ENCODE measurements at places on chromosomes 3 and 15.

- no peak for DNase-seq
Observed at GRCh38 chr3:35733341-35733740, 94.0 kb downstream of the ARPP21 start.

DNA sequence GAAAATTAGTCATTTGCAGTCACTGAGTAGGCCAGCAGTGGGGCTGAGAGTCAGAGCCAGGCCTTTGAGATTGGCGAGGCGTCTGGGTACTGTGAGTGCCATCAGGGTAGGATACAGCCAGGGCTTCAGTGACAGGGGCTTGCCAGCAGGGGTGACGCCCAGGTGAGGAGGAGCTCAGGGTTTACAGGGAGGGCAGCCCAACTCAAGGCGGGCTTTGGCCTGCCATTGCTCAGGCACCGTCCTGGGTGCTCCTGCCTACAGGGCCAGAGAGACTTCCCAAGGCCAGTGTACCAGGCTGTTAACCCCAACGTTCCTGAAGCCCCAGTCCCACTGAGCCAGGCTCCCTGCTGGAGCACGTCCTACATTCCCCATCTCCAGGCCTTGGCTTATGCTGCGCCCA is 152.0 kb downstream of the FBLN2 start:
- no peak for DNase-seq

DNA sequence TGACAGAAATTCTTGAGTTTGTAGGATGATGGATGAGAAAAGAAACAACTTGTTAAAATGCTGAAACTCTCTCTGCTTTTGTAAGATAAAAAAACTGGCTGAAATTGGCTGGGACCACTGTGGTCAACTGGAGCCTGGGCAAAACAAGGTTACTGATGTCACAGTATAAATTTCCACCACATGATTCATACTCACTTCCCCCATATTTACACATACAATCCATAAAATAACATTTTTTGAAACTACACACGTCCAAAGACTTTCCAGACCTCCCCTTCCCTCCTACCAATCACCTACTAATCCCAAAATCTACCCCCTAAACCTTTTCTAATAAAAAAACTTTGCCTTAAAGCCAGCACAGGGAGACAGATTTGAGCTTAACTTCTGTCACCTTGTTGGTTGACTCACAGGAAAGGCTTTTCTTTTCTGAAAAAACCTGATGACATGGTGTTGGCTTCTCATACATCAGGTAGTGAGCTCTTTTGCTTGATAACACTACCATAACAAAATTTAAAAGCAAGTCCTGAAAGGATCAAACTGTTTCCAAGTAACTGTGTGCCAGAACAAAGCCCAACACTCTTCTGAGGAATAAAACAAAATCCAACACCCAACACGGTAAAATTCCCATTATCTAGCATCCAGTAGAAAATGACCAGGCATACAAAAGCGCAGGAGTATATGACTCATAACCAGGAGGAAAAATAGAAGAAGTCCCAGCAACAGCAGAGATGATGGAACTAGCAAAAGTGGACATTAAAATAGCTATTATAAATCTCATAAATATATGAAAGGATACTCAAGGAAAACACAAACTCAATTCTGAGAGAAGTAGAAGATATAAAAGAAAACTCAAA is 87.3 kb upstream of the SNRK start:
- no peak for DNase-seq

DNA sequence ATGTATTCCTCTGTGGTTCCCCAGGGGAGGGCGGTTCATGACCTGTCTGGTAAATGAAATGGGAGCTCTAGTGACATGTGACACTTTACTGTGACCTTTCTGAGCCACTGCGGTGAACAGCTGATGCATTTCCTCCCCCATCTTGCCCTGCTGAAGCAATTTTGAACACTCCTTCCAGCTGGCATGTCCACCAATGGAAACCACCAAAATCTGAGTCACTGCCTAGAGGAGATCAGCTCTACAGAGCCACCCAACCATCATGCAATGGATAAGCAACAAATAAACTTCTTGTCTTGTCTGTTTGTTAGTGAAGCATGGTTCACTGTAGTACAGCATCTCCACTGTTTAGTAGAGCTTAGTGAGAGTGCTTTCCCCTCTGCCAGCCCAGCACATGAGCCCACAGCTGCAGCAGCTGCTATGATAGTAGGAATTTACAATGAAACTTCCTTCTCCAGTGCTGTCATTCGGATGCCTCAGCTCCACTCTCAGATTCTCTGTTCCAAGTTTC is 479.4 kb downstream of the NTRK3 start:
- DNase-seq, result no peak

- no peak for DNase-seq
Observed at GRCh38 chr3:171164067-171164465, 137.5 kb upstream of the SLC2A2 start.

DNA sequence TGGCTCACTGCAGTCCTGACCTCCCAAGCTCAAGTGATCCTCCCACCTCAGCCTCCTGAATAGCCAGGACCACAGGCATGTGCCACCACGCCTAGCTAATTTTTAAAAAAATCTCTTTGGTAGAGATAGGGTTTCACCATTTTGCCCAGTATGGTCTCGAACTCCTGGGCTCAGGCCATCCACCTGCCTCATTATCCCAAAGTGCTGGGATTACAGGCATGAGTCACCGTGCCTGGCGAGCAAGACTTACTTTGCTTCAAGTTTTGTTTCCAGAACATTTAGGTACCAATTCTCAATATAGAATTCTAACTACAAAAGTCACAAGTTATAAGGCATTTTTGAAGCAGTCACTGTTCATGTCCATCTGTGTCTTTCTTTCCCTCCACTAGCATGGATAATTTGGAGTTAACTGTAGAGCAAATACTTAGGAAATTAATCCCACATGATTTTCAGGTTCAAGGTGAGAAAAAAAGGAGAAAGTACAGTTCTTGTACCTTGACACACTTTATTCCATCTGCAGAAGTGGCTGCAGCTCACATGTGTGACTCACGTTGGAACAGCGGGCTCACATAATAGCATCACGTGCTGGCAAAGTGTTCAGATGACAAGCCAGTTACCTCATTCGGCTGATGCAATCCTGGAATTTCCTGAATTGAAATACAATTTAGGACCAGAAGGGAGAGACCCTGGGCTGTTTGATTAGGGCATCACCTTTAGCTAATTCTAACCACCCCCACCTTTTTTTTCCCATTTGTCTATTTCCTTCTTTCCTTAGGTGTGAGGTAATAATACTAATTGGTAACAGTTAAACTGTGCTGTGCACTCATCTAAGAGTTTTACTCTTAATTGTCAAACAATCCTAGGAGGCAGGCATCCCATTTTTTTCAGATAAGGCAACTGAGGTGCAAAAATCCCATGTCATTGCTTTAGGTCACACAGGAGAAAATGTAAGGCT is 46.9 kb upstream of the NEDD4 start:
- no peak for DNase-seq

DNA sequence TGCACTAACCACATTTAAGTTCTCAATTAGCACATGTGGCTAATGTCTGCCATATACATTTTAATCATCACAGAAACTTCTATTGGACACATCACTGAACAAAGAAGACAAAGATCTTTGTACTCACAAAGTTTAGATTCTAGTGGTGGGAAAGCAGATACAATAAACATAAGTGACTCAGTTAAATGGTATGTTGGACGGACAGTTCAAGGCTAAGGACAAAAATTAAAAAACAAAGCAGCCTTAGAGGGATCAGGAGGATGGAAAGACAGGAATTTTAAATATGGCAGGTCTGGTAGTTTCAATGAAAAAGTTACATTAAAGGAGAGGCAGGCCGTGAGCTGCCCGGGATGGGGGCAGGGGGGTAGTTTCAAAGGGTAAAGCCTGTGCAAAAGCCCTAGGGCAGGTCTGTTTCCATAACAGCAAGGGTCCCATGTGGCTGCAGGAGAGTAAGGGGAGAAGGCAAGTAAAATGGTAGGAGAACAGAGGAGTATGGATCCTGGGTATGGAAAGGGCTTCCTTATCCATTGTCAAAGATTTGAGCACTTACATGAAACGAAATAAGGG is 220.7 kb downstream of the FHIT start:
- no peak for DNase-seq

DNA sequence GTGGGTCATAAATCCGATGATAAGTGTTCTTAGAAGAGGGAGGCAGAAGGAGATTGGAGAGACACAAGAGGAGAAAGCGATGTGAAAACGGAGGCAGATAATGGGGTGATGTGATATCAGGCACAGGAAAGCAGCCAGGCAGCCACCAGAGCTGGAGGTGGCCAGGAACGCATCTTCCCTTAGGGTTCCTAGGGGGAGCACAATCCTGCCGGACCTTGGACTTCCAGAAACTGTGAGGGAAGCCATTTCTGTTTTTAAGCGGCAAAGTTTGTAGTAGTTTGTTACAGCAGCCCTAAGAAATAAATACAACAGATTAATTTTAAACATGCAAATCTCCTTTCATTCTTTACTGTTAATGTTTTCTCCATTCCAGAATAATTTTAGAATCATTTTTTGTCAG is 259.9 kb upstream of the TMC3 start:
- no peak for DNase-seq
